ENCODE measurements at places on chromosomes 5 and 9.
A peak's percentile ranks its signal among the peaks of the same experiment; 100 is the strongest.

GRCh38 chr5:133935667-133935940, 32.8 kb downstream of the C5orf15 start:
- peak; percentile 36 for DNase-seq

DNA sequence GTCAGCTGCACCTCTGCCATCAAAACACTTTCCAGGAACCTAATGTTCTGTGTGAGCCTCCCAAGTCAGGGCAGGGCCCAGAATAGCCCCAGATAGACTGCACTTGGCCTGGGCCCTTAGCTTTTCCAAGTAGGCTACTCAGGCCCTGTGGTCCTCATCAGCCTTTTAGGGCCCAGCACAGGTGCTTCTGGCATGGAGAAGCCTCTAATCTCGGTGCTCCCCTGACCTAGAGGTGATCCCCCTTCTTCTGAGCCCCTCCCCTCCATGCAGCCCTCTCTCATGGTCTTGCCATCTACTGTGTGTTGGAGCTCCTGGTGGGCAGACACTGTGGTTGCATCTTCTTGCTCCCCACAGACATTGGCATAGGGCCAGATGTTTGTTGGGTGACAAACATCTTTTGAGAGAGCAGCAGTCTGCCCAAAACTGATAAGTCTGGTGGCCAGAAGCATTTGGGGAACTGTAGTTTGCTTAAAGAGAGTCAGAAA, 28.1 kb downstream of the FRMPD1 start:
- DNase-seq = no peak

- DNase-seq = no peak
Measured at GRCh38 chr9:120256146-120256545, 323.8 kb downstream of the CDK5RAP2 start.

- DNase-seq = no peak
Measured at GRCh38 chr5:94815313-94816039, 197.0 kb downstream of the SLF1 start.

GRCh38 chr5:172106511-172107356, 81.3 kb downstream of the STK10 start:
- DNase-seq = peak; percentile 61

GRCh38 chr9:89639367-89639795, 34.6 kb downstream of the GADD45G start:
- DNase-seq = no peak

- DNase-seq = no peak
Measured at GRCh38 chr5:128674837-128675446, 136.9 kb upstream of the FBN2 start.

DNA sequence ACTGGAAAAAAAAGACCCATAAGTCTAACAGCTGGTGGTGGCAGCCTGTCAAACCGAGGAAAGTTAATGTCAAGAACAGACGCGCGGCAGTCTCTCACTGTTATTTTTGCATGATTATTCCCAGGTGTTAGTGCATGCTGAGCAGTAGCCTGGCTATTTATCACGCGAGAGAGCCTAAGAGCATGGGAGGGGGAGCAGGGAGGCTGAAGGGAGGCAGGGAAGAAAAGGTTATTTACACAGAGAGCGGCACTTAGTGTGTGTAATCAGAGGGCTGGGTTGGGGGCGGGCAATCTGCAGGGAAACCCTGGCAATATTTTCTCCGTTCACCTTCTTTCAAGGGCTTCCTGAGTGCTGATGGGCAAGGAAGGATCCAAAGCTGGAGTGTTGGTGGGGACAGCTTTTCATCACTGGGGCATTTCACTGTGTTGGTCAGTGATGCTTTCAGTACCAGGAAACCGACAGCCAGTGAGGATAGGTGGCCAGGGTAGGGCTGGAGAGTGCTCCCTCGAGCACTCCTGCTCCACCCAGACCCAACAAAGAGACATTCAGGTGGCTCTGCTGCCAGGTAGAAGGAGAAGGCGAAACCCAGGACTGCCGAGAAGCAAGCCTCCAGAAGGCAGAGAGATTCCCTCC, 39.6 kb downstream of the ZNF608 start:
- no peak for DNase-seq

DNA sequence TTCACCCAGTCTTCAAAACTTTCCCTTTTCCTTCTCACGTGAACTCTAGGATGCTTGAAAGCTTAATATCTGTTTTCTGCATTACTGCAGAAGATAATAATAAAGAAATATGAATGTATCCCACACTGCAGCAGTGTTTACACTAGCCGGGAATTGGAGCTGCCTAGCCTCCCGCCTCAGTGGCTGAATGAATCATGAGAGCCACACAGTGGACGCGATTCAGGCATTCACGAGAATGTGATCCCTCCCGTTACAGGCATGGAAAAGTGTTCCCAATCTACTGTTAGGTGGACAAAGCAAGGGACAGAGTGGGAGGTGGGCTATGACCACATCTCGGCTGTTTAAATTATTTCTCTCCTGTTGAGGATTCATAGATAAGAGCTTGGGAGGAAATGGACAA, 69.4 kb upstream of the CTSL start:
- no peak for DNase-seq

- peak; percentile 44 for DNase-seq
Measured at GRCh38 chr9:137458194-137459151, 661 bp downstream of the NSMF start.

DNA sequence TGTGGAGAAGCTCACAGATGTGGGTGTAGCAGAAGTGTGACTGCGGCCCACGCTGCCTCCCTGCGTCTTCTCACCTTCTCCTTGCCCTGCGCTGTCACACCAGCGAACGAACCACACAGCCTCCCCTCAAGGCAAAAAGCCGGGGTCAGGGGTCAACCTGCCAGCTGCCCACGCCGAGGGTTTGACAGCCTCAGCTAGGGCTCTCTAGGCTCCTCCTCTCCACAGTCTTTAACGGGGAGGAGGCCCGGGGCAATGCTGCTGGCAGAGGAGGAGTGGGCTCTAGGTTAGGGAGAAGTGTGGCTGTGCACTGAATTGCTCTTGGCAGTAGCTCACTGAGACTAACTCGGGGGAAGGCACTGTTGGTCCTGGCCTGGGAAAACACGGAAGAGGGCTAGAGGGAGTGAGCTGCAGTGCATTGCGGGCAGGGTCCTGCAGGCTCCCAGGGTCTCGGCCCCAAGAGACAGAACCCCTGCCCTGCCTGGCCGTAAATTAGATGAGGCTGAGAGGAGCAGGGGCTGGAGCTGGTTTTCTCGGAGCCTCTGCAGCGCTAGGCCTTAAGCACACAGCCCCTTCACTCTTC, 4.2 kb upstream of the TRIM52 start:
- DNase-seq = no peak

GRCh38 chr5:41722359-41722950, 147.8 kb downstream of the OXCT1 start:
- DNase-seq = no peak

GRCh38 chr9:72444435-72444834, 77.0 kb upstream of the TMC1 start:
- DNase-seq = no peak

DNA sequence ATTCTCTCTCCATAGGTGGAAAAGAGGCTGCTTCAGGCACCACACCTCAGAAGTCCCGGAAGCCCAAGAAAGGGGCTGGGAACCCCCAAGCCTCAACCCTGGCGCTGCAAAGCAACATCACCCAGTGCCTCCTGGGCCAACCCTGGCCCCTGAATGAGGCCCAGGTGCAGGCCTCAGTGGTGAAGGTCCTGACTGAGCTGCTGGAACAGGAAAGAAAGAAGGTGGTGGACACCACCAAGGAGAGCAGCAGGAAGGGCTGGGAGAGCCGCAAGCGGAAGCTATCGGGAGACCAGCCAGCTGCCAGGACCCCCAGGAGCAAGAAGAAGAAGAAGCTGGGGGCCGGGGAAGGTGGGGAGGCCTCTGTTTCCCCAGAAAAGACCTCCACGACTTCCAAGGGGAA, 16.4 kb downstream of the CD74 start:
- no peak for DNase-seq

DNA sequence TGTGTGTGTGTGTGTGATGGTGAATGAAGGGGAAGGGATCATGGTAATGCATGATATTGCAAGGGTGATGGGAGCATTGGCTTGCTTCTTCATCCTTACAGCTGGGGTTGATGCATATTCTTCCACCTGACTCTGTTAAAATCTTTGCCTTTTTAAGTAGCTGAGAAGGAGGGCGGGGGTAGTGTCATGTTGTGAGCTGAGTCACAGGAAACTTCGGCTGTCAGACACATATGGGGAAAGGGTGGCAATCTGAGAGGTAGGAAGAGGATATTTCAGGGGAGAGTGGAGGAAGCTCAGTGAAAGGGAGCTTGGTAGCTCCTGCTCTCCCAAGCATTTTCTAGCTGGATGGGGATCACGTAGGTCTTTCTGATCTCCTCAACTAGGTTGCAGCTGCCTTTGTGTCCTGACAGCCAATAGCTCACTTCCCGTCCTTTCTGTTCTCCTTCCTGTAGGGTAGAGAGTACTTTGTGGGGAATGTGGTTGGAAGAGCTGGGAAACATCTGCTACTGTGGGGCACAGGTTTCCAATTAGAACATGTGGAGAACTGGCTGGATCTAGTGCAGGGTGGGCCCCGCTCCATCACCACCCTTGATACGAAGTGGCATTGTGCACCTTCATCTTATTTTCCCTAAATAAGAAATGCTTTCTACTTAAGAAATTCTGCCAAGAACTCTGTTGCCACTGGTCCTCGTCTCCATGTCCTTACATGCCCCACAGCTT, 18.1 kb upstream of the CLK4 start:
- DNase-seq = no peak

DNA sequence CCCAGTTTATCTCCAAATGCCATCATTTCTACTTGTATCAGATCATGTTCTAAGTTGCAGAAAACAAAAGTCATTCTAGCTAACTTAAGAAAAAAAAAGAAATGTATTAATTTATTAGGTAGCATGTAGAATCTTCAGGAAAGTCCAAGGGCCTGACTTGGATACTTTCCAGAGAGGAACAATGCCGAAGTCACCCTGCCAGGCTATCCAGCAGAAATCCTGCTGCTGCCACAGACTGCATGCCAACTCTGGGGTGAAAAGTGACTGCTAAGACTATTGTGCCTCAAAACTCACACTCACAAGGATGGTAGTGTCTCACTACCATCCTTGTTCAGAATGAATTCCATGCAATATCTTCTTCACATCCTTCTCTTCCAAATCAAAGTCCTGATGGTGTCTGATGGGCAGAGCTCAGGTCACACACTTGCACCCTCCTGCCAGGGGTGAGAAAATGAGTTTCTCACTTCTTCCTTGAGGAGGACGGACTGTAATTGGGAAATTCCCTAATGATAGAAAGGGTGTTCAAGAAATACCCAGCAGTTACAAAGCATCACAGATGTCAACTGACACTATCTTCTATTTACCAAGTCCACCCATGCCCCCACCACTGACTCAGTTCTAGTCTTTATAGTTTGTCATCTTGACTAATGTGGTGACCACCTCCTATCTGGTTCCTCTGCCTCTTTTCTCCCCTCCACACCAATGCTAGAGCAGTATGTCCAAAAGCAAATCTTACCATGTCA, 279.4 kb downstream of the CWC27 start:
- peak; percentile 68 for DNase-seq
